Activated CD4-positive, alpha-beta T cell treated with anti-CD3 and anti-CD28 coated beads for 24 hours (primary cell): ENCODE measurements at places on chromosomes 7 and 10.

DNA sequence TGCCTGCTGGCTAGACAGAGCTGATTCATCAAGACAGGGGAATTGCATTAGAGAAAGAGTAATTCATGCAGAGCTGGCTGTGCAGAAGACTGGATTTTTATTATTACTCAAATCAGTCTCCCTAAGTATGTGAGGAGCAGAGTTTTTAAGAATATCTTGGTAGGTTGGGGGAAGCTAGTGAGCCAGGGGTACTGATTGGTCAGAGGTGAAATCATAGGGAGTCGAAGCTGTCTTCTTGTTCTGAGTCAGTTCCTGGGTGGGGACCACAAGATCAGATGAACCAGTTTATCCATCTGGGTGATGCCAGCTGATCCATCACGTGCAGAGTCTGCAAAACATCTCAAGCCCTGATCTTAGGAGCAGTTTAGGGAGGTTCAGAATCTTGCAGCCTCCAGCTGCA, 39.8 kb downstream of the FOXI2 start:
- no peak for DNase-seq

- no peak for DNase-seq
These were observed 41.0 kb downstream of the NKX2-3 start for GRCh38 chr10:99573790-99574189.

GRCh38 chr10:22697101-22697500, 17.3 kb downstream of the PIP4K2A start:
- DNase-seq: no peak

- no peak for DNase-seq
These were observed 188.8 kb downstream of the GFRA1 start for GRCh38 chr10:116084161-116084560.

GRCh38 chr10:86245015-86245394, 121.6 kb downstream of the GRID1 start:
- no peak for DNase-seq

DNA sequence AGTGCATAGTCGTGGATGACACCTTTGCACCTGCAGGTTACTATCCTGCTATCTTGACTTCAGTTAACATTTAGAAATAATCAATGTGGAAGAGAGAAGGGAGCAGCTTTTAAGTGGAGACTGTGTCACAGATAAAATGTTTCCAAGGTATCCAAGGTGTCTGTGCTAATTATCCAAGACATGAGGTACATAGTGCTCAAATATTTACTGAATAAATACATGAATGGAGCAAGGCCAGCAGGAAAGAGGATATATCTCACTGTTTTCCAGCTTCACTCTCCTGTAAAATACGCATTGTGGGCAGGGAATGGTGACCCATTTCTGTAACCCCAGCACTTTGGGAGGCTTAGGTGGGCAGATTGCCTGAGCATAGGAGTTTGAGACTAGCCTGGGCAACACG, 552.4 kb downstream of the PHTF2 start:
- DNase-seq: no peak

DNA sequence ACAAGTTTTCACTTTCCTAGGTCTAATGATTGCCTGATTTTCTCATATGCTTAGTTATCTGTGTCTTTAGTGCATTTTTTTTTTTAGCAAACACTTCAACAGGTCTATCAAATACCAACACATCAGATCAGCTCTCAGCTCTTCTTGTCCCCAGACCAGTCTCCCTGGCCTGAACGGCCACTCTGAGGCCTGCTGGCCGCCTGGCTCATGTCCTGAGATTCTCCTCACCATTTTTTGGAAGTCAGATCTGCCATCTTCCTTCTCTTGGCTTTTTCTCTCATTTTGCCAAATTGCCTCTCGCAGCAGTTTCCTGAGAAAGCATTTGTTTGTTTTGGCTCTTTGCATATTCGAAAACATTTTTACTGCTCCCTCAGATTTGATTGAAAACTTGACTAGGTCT, 29.3 kb downstream of the PPP2R2D start:
- DNase-seq: no peak

GRCh38 chr10:94420998-94421528, 18.7 kb downstream of the TBC1D12 start:
- DNase-seq: no peak

GRCh38 chr7:71286924-71287323, 155.0 kb downstream of the GALNT17 start:
- DNase-seq: no peak

GRCh38 chr7:114784746-114785145, 137.1 kb upstream of the MDFIC start:
- no peak for DNase-seq

DNA sequence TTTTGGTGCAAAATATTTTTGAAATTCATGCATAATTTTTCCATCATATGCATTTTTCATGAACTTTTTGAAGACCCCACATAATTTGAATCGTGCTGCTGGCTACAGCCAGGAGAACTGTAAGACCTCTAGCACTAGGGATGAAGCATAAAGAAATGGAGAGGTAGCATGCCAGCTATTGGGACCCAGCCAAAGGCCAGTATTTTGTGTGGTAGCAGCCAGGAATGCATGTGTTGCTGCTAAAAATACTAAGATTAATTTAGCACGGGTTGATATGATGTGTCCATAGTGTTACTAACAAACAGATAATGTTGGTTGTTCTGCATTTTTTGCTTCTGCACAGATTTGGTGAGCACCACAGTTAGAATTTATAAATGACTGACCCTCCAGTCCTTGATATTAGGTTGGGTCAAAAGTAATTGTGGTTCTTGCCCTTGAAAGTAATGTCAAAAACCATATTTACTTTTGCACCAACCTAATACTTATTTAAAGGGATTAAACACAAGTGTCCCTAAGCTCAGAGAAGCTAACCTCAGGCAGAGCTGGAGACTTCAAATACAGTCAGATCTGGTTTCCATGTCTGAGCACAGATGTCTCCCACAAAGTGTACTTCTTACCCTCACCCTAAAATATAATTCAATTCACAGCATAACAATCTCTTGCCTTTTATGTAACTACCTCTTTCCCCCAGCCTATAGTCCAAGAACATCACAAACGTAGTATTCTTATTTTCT, 54.1 kb upstream of the NPSR1 start:
- DNase-seq: no peak

- DNase-seq: no peak
These were observed 13.3 kb upstream of the EXOC6 start for GRCh38 chr10:92834986-92835385.

- DNase-seq: no peak
These were observed 39.4 kb downstream of the BTBD16 start for GRCh38 chr10:122310311-122311050.

DNA sequence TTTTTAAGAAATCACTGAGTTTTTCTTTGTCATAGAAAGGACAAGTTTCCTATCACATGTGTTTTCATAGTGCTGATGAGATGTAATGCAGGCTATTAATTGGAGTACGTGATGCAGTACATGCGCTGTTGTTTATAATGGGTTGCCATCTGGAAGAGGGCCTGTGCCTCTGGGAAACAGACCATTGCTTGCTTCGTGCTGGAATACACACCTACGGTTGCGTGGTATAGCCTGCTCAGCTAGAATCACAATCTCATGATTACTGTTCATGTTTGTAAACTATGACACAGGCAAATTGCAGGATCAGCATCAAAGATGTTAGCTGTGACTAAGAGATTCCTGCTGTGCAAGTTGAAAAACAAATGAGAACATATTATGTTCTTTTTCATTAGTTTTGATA, 107.2 kb upstream of the STEAP1B start:
- no peak for DNase-seq

- DNase-seq: no peak
These were observed 883.5 kb downstream of the SORCS1 start for GRCh38 chr10:106280896-106281460.
